Iris pigment epithelial cell (primary cell): ENCODE measurements at places on chromosomes 2 and 18.

GRCh38 chr2:42069568-42069967, 21.7 kb downstream of the PKDCC start:
- no peak for DNase-seq

GRCh38 chr2:28552045-28552823, 56.4 kb downstream of the PLB1 start:
- peak; percentile 51 for DNase-seq

- no peak for DNase-seq
These were observed 5.0 kb upstream of the EVA1A start for GRCh38 chr2:75565472-75566462.

DNA sequence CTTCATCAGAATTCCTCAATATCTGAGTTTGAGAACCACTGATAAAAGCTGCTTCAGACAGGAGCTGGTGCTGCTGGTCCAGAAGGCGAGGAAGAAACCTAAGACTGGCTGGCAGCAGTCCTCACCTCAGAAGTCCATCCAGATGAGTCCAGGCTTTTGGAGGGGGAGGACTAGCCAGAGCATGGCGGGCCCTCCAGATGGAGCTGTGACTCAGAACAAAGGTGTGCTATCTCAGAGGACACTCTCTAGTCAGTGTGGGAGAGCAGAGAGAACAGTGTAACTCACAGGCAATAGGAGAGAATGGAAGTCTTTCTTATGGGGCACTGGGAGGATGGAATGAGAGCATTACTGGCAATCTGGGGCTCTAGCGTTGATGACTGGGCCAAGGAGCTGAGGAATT, 191.4 kb downstream of the NYAP2 start:
- no peak for DNase-seq

DNA sequence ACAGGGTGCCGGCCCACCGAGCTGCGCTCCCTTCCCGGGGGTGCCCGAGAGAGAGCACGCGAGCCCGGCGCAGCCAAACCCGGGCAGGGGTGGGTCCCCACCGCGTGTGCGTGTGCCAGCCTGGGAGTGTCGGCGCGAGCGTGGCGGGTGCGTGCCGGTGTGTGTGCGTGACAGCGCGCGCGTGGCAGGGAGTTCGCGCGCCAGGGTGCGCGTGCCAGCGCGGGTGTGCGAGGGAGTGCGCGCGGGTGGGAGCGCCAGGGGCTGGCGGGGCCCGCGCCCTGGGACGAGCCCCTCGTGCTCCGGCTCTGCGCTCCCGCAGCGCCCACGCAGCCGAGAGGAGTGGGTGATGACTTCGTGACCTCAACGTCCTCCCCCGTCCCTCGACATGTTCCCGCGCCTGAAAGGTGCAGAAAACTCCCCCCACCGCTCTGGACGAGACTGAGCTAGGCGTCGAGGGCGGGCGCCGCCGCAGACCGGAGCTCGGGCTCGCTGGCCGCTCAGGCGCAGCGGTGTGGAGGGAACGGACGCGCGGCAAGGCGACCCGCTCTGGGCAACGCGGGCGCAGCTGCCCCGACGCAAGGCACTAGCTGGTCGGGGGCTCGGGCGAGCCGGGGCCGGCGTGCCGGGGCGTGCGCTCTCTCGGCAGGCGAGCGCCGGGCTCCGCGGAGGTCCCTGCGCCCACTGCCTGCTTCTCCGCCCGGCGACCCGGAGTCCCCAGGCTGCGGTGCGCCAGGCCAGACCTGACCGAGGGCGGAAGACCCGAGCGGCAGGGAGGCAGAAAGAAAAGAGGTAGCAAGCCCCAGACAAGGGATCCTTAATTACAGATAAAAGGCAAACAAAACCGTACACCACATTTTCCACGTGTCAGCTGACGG, 582.8 kb downstream of the ZEB2 start:
- peak; percentile 37 for DNase-seq

- DNase-seq: no peak
These were observed 235.4 kb downstream of the CELF4 start for GRCh38 chr18:37330173-37330572.

GRCh38 chr2:15521641-15522181, 39.4 kb downstream of the NBAS start:
- peak; percentile 30 for DNase-seq

GRCh38 chr2:4873364-4873763, 818.8 kb upstream of the SOX11 start:
- DNase-seq: no peak

- no peak for DNase-seq
These were observed 906.7 kb downstream of the NRXN1 start for GRCh38 chr2:50125246-50125645.

- DNase-seq: no peak
These were observed 11.4 kb downstream of the CTIF start for GRCh38 chr18:48550101-48550729.

GRCh38 chr2:168583064-168583709, 127.1 kb downstream of the CERS6 start:
- peak; percentile 69 for DNase-seq

- DNase-seq: no peak
These were observed 42.9 kb upstream of the SLC35F5 start for GRCh38 chr2:113799375-113799774.

DNA sequence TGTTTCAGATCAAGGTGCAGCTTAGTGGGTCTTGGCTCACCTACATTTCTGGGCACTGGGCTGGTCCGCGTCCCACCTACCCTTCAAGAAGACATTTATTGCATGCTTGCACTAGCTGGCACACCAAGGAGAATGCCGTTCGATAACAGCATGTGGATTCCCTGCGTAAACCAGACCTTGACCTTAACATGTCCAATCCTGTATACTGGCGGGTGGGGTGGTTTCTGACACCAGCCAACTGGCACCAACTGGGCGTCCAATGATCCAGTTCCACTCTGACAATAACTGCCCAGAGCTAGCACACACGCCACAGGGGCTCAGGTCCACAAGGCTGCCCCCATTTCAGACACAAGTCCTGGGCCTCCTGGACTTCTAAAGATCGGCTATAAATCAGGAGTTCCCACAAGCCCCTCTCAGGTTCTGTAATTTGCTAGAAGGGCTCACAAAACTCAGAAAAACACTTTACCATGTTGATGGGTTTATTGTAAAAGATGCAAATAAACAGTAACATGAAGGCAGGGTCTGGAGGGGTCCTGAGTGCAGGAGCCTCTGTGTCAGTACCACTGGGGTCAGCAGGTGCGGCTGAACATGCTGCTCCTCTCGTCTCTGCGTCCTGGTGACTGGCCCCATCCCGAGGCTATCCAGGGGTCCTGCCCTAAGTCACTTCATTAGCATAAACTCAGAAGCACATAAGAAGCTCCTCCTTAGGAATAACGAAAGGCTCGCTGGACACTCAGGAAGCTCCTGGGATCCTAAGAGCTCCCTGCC, 161.8 kb downstream of the HDAC4 start:
- DNase-seq: no peak

DNA sequence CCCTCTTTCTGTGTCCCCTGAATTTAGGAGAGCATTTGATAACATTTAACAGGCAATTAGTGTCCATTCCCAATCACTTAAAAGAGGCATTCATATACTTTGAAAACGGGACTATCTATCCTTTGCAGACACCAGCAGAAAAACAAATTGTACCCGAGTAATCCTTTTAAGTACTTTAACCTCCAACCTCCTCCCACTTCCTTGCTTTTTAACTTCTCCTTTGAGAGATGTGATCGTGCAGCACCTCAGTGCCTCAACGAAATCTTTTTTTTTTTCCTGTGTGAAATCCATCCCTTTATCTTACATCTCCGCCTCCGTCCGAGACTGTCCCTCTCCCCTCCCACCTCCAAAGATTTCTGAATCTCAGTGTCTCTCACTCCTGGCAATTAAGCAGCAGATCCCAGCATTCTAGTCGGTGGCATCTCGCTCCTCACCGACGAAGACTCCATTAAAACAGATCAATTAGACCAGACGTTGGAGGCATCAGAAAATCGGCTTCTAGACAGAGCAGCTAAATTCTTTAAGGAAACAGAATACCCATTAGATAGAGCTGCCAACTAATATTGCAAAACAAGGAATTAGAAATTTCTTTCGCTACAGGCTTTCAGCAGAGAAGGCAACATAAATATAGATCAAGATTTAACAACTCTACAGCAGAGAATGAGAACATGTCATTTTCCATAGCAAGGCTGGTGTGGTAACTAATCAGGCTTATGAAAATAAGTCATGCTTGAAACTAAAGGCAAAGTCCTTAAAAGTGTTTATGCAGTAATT, 1.9 kb upstream of the TMEFF2 start:
- DNase-seq: no peak

- peak; percentile 3 for DNase-seq
These were observed 395.0 kb upstream of the NRP2 start for GRCh38 chr2:205287316-205287715.

DNA sequence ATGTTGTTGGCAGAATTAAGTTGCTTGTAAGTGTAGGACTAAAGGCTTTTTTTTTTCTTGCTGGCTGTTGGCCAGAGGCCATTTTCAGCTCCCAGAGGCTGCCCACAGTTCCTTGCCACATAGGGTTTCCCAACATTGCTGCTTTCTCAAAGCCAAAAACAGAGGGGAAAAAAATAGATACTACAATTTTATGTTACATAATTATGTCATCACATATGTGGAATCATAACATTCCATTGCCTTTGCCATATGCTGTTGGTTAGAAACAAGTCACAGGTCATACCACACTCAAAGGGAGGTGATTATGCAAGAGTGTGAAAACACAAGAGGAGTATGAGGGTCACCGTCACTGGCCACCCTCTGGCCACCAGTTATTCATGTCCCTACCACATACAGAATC, 154.5 kb downstream of the RTN4 start:
- DNase-seq: peak; percentile 50

GRCh38 chr2:143026411-143027054, 102.7 kb upstream of the ARHGAP15 start:
- no peak for DNase-seq

DNA sequence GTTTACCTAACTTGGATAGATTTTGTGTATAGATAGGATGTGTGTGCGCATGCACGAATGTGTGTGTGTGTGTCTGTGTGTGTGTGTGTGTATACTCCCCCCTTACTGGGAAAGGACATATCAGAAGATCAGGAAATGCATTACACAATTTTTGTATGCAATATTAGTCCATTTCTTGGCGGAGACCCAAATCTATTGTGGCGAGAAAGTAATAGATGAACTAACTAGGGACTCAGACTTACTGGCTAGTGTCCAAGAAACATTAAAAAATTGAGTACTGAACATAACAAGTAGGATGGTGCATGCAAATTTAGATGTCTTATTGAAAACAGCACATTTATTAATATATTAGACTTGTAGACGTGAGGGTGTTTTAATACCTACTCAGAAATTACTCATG, 1036.5 kb upstream of the FANCL start:
- peak; percentile 50 for DNase-seq

- no peak for DNase-seq
These were observed 21.2 kb downstream of the TGFA start for GRCh38 chr2:70532244-70532935.

DNA sequence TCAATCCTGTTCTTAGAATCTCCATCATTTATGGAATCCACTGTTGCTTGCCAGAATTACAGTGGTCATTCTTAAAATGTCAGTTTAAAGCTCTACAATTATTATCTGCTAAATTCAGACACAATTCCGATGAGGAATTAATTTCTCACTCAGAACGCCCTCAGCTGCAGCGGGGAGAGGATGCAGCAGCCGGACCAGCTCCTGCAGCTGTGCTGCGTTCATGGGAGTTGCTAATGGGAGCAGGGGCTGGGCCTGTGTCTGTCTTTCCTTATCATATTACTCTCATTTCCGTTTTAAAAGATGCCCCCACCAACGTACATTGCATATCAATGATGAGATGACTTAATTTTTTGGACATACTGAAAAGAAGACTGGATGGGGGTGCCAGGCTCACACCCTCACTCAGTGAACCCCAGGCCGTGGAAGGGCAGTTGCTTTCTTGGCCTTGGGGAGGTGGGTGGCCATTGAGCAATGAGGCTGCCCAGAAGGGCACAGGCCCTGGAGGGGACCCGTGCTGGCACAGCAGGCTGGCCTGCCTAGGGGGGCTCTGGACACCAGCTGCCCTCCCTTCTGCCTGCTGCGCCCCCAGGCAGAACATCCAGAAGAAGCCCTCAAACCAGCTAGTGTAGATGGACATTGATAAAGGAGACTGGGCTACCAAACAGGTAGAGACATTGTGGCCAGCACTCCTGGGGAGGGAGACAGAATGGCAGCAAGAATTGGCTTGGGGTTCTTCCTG, 503.6 kb upstream of the MYT1L start:
- DNase-seq: no peak

DNA sequence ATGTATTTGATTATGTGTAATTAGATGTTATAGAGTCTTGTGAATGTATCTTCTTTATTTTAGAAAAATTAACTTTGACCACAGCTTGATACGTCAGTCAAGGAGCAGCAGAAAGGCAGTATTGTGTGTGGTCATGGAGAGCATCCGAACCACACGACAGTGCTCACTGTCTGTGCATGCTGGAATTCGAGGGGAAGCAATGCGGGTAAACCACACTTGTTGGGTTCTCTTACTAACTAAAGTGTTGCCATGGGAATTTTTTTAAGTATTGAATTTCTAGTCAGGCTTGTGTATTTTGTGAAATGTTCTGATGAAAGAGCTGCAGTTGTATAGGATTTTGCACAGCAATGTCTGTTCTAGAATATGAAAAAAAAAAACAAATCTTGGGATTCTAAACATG, 4.8 kb downstream of the PJVK start:
- no peak for DNase-seq
